ENCODE measurements at places on chromosomes 1 and 21.

GRCh38 chr1:115210302-115210711 is 121.0 kb upstream of the TSPAN2 start:
- no peak for DNase-seq

DNA sequence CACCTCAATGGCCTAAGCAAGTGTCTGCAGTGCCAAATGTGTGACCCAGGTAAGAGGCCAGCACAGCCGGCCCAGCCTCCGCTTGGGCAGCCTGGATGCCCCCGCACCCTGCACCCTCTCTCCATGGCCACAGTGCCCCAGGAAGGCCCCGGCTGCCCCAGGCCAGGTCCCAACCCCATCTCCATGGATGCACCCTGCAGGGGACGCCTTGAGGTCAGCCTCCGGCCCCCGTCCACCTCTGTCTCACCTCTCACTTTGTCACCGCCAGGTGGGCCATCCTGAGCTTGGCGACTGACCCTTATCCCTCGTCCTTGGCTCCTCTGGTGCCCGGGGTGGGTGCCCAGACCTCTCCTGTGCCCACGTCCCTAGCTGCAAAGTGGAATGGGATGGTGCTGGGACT is 2.2 kb downstream of the TNFRSF14 start:
- no peak for DNase-seq

- no peak for DNase-seq
Measured at GRCh38 chr1:157641177-157641576, 43.3 kb upstream of the FCRL4 start.

DNA sequence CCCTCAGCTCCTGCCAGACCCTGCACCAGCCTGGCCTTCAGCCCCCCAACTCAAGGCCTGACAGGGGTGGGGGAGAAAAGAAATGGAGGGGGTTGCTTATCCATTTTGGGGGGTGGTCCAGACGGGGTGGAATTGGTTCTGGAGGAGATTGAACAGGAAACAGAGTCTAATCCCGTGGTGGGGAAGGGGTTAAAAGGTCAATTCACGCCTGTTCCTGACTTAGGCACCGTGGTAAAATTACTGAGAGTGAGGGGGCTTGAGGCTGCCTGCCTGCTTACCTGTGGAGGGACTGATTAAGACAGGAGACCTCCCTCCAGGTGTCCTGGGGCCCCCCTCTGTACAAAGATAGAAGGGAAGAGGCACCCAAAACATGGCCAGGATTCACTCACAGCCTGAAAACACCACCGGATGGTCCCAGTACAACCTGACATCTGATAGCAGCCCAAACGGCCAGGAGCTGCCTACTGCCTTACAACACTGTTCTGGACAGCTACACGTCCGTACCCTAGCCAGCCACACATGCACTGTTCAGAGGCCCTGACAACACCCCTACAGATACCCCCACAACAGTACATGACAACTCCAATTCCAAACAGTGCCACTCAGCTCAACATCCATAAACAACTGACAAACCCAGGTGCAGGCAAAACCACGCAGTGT is 31.8 kb downstream of the AHDC1 start:
- DNase-seq: no peak

GRCh38 chr1:13699510-13699909 is 478 bp upstream of the PRDM2 start:
- no peak for DNase-seq
